ENCODE measurements at places on chromosomes 12 and 14. TPM values are rescaled to one million over a fixed set of nuclear protein-coding genes. Genes with fewer than 3 reads are reported as not detected.
A peak's percentile ranks its signal among the peaks of the same experiment; 100 is the strongest.

DNA sequence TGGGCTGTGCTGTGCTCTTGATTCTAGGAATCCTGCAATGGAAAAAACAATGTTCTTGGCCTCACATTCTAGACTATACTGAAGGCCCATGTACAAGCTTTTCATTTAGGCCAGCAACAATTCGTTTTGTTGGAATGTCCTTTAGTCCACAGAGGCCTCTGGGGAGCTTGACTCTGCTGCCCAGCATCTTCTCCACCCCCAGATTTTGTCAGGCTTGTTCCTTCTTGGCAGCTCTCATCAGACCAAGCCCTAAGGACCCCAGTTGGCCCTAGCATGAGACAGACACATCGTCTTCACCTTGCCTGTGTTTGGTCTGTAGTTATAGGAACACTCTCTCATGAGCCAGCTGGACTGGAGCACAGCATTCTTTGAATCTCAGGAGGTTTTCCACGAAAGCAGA lies 300.1 kb downstream of the VRK1 start:
- H3K27me3 ChIP-seq, result no peaks in the 10 kb centered on the region
- H3K4me1 ChIP-seq, result no peaks in the 10 kb centered on the region
- H3K4me3 ChIP-seq, result no peak overlapping the region
- no peak overlapping the region for H3K27ac ChIP-seq
- no peak for DNase-seq
- H3K36me3 ChIP-seq, result no peaks in the 10 kb centered on the region

- H3K27ac ChIP-seq, result no peak overlapping the region
- H3K27me3 ChIP-seq, result peaks cover 9% of the 10 kb centered on the region
- H3K4me1 ChIP-seq, result no peaks in the 10 kb centered on the region
Observed at GRCh38 chr14:35509846-35510245, 24.1 kb upstream of the INSM2 start.

The RAD9B gene
- total RNA-seq, result 2.7 TPM

GRCh38 chr14:33120341-33120740 lies 181.7 kb downstream of the NPAS3 start:
- H3K4me1 ChIP-seq, result no peaks in the 10 kb centered on the region
- no peaks in the 10 kb centered on the region for H3K36me3 ChIP-seq
- no peak overlapping the region for H3K27ac ChIP-seq
- DNase-seq, result no peak

The TAS2R8 gene
- total RNA-seq, result not detected

- H3K36me3 ChIP-seq, result no peaks in the 10 kb centered on the region
- no peak overlapping the region for H3K4me3 ChIP-seq
- no peak for DNase-seq
- H3K27me3 ChIP-seq, result peaks cover 5% of the 10 kb centered on the region
Observed at GRCh38 chr14:93749076-93749420, 39.2 kb downstream of the PRIMA1 start.

The NXPH4 gene
- 0.41 TPM for total RNA-seq

DNA sequence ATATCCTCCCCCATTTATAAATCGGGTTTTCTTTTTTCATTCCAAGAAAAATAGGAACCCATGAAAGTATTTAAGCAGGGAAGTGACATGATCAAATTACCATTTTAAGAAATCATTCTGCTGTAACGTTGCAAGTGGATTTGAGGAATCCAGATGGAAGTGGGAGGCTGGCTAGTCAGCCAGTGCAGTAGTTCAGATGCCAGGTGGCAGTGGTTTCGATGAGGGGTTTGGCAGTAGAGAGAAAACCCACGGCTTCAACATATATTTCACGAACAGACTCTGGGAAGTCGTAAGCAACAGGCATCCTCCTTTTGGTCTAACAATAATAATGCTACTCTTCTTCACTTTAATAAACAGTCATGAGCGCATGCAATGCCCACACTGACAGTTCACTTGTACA lies 25.0 kb downstream of the PDZRN4 start:
- no peaks in the 10 kb centered on the region for H3K36me3 ChIP-seq
- no peak overlapping the region for H3K4me3 ChIP-seq
- H3K27me3 ChIP-seq, result peaks cover 6% of the 10 kb centered on the region
- no peak for DNase-seq

- peak overlapping the region; percentile 26 for H3K4me3 ChIP-seq
- no peaks in the 10 kb centered on the region for H3K27me3 ChIP-seq
- DNase-seq, result no peak
- H3K4me1 ChIP-seq, result peaks cover 33% of the 10 kb centered on the region
- peak overlapping the region; percentile 72 for H3K27ac ChIP-seq
Observed at GRCh38 chr14:68363466-68363842, 429.4 kb downstream of the ZFP36L1 start.

The TEX52 gene
- total RNA-seq, result not detected

The PDZRN4 gene
- total RNA-seq, result not detected

DNA sequence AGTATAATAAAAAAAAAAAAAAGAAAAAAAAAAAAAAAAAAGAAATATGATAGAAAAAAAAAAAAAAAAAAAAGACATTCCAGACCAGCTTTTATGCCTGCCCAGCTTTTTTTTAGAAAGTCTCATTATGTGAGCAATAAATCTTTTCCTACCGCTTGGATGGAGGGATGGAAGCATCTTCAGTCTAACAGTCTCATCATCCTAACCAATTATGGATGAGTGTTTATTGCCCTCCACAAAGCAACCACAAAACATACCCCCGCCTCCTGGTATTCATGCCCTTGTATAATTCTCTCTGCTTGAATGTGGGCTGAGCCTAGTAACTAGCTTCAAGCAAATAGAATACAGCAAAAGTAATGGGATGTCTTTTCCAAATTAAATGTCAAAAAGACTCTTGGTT lies 33.7 kb upstream of the ADAMTS20 start:
- DNase-seq, result no peak
- no peak overlapping the region for H3K27ac ChIP-seq
- no peaks in the 10 kb centered on the region for H3K4me1 ChIP-seq
- no peaks in the 10 kb centered on the region for H3K36me3 ChIP-seq
- peaks cover 2% of the 10 kb centered on the region for H3K27me3 ChIP-seq
- no peak overlapping the region for H3K4me3 ChIP-seq

- no peak for DNase-seq
- peaks cover 7% of the 10 kb centered on the region for H3K36me3 ChIP-seq
- no peak overlapping the region for H3K4me3 ChIP-seq
- no peak overlapping the region for H3K27ac ChIP-seq
Observed at GRCh38 chr14:91032248-91032647, 28.2 kb downstream of the RPS6KA5 start.

The CELA1 gene
- 2.2 TPM for total RNA-seq

- no peak for DNase-seq
- H3K4me1 ChIP-seq, result no peaks in the 10 kb centered on the region
- peaks cover 38% of the 10 kb centered on the region for H3K27me3 ChIP-seq
- no peak overlapping the region for H3K4me3 ChIP-seq
- no peak overlapping the region for H3K27ac ChIP-seq
- no peaks in the 10 kb centered on the region for H3K36me3 ChIP-seq
Observed at GRCh38 chr14:104552738-104553125, 26.8 kb upstream of the C14orf180 start.

- H3K4me1 ChIP-seq, result peaks cover 32% of the 10 kb centered on the region
- peak overlapping the region; percentile 45 for H3K27ac ChIP-seq
- no peaks in the 10 kb centered on the region for H3K36me3 ChIP-seq
- peak overlapping the region; percentile 64 for H3K4me3 ChIP-seq
Observed at GRCh38 chr14:76867516-76868453, 41.6 kb downstream of the LRRC74A start.

- no peaks in the 10 kb centered on the region for H3K36me3 ChIP-seq
- H3K4me1 ChIP-seq, result peaks cover 13% of the 10 kb centered on the region
- H3K27me3 ChIP-seq, result no peaks in the 10 kb centered on the region
- peak overlapping the region; percentile 87 for H3K4me3 ChIP-seq
Observed at GRCh38 chr12:1797011-1797901, 23.1 kb upstream of the LRTM2 start.

The KRT77 gene
- total RNA-seq, result not detected

The PAH gene
- not detected for total RNA-seq

DNA sequence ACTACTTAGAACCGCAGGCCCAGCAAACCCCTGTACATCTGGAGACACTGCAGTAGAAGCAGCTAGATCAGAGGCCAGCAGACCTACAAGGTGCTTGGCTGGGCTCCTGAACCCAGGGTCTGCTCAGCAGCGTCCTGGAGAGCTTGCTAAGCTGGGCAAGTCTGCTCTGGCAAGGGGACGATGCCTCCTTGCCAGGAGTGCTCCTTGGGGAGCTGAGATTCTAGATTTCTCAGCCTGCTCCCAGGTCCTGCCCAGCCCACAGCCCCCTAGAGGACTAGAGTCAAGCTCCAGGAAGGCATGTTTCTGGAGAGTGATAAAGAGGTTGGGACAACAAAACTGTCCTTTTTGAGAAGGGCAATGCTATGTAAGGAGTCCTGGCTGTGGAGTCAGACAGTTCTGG lies 60.3 kb downstream of the HSPB8 start:
- no peak for DNase-seq
- H3K4me3 ChIP-seq, result no peak overlapping the region
- H3K27ac ChIP-seq, result no peak overlapping the region
- no peaks in the 10 kb centered on the region for H3K4me1 ChIP-seq
- peaks cover 2% of the 10 kb centered on the region for H3K27me3 ChIP-seq

The NFKBIA gene
- 214 TPM for total RNA-seq

DNA sequence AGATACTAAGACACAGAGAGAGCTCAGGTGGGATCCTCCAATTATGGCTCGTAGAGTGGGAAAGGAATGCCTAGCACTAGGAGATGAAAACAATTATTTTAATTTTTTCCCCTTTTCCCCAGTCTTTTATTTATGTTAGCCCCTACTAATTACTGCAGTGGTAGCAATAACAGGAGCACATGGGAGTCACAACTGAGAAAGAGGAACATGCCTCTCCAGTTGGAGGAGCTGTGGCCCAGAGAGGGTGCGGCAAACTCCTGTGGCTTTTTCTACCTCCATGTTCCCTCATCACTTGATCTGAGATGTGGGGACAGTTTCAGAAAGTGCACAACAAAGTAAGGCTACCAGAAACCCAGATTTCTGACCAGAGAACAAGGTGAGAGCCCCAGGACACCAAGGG lies 25.9 kb upstream of the POC1B start:
- H3K27me3 ChIP-seq, result no peaks in the 10 kb centered on the region
- H3K27ac ChIP-seq, result no peak overlapping the region
- no peaks in the 10 kb centered on the region for H3K36me3 ChIP-seq
- DNase-seq, result no peak

GRCh38 chr12:14984036-14984435 lies 11.2 kb downstream of the PDE6H start:
- H3K4me3 ChIP-seq, result no peak overlapping the region
- H3K27me3 ChIP-seq, result no peaks in the 10 kb centered on the region
- H3K36me3 ChIP-seq, result no peaks in the 10 kb centered on the region
- DNase-seq, result no peak

DNA sequence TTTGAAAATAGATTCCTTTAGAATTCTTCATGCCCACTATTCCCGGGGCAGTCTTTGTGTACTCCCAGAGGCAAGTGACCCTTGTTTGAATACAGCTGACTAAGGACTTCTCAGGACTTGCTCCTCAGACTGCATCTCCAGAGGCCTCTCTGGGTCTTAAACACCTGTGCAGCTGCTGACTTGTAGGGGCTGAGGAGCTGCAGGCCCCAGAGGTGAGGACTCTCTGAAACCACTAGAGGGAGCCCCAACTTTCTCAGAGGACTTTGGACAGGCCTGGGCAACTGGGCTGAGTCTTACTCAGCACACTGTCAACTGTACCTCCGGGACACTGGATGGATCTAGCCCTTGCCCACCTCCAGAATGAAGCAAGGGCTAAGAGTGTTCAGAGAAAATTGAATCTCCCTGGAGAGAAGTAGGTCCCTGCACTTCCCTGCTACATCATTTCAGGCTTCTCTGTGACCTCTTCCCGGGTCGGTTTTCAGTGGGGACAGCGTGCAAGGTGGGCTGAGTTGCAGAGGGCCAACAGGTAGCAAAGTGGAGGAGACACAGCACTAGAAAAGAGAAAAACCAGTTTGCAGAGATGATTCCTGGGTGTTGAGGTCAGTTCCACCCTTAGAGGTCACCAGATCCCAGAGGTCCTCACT lies 164.6 kb downstream of the TMEM117 start:
- no peak overlapping the region for H3K27ac ChIP-seq
- H3K27me3 ChIP-seq, result no peaks in the 10 kb centered on the region
- H3K36me3 ChIP-seq, result peaks cover 3% of the 10 kb centered on the region
- no peaks in the 10 kb centered on the region for H3K4me1 ChIP-seq

GRCh38 chr14:94203473-94204210 lies 29.5 kb downstream of the PPP4R4 start:
- no peaks in the 10 kb centered on the region for H3K4me1 ChIP-seq
- H3K27me3 ChIP-seq, result peaks cover 24% of the 10 kb centered on the region
- no peak overlapping the region for H3K4me3 ChIP-seq

The GALNT6 gene
- total RNA-seq, result 1.5 TPM

GRCh38 chr14:66442953-66443571 lies 43.1 kb upstream of the CCDC196 start:
- peaks cover 26% of the 10 kb centered on the region for H3K36me3 ChIP-seq
- H3K4me1 ChIP-seq, result no peaks in the 10 kb centered on the region
- H3K27me3 ChIP-seq, result no peaks in the 10 kb centered on the region
- DNase-seq, result no peak
- no peak overlapping the region for H3K4me3 ChIP-seq

- no peaks in the 10 kb centered on the region for H3K27me3 ChIP-seq
- no peaks in the 10 kb centered on the region for H3K36me3 ChIP-seq
- H3K4me1 ChIP-seq, result peaks cover 11% of the 10 kb centered on the region
- no peak overlapping the region for H3K27ac ChIP-seq
Observed at GRCh38 chr12:116392061-116392460, 114.6 kb upstream of the MED13L start.

GRCh38 chr12:102204025-102204424 lies 6.4 kb upstream of the PMCH start:
- no peak overlapping the region for H3K27ac ChIP-seq
- peaks cover 3% of the 10 kb centered on the region for H3K36me3 ChIP-seq
- DNase-seq, result no peak
- no peaks in the 10 kb centered on the region for H3K4me1 ChIP-seq

DNA sequence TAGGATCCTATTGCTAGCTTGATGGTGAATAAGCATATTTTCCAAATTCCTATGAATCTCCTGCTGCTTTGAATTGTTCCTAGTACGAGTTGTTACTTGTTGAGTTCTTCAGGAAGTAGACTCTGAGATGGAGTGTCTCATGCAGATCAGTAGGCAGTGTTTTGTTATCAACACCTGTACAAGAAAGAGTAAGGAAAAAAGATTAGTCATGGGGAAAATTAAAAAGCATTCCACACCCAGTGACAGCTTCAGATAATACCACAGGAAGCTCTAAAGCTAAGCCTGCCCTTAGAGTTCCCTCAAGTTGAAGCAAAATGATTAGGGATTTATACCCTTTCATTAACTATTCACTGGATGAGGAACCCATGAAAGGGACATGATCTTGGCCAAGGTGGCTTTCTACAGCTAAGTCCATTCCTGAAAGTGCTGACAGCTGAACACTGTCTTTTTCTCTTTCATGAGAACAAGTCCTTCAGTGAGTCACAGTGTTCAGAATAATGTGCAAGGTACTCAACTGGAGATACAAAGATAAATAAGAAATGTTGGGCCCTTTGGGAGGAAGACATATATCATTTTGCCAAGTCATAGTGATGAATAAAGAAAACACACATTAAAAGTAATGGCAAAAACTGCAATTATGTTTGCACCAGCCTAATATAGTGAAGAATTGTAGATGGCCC lies 49.1 kb downstream of the CCER1 start:
- H3K27me3 ChIP-seq, result no peaks in the 10 kb centered on the region
- no peak for DNase-seq
- H3K36me3 ChIP-seq, result no peaks in the 10 kb centered on the region
- H3K27ac ChIP-seq, result no peak overlapping the region
